ENCODE measurements at places on chromosomes 1 and 21.

DNA sequence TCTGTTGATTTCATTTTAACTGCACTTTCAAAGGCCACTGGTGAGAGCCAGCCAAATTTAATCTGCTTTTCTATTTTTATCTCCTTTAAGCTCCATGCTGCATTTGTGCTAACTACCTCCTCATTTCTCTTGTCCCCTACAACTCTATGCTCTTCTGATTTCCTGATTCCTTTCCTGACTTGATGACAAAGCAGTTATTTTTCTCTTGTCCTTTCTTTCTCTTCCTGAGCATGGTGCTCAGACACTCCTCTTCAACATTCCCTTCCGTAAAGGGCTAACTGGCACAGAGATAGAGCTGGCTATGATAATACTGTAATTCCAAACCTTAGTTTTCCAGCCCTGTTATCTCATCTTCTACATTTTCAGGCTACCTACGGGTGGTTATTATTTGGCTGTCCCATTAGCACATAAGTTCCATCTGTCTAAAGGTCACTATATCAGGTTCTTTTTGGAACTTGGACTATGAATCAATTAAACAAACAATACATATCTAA, 6.8 kb upstream of the BCAS2 start:
- DNase-seq: no peak

GRCh38 chr21:38350684-38351083, 93.9 kb downstream of the KCNJ15 start:
- DNase-seq: no peak

DNA sequence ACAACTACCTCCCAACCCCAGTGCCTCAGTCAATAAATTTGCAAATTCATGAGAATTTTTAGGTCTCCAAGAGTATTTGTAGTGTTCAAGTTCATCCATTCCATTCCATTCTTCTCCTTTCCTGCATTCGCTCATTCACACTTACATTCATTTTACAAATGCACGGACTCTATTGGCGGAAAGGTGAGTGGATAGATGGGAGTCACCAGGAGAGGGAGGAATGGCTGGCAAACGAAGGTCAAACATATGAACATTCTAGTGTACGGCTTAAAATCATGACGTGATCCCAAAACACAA, 2.5 kb downstream of the LORICRIN start:
- no peak for DNase-seq

DNA sequence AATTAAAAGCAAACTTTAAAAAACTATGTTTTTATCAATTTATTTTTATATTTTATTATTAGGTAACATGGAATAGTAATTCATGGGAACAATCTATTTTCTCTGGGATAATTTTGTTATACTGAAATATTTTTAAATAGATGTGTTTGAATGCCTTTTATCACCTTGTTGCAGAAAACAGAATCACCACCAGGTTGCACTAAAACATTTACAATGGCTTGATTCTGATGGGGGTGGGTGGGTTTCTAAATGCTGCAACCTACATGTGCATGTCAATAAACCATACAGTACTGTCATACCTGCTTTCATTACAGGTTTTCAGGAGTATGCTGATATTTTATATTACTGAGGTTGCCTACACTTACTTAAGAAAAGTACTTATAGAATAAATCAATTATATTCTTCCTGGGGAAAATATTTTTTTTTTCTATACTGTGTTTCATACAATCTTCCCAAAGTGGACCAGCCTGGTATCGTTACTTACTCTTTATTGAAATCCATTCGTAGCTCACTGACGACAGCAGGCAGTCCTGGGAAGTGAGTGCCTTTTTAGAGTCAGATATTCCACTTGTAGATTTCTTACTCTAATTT, 132.8 kb downstream of the PTPRC start:
- no peak for DNase-seq

DNA sequence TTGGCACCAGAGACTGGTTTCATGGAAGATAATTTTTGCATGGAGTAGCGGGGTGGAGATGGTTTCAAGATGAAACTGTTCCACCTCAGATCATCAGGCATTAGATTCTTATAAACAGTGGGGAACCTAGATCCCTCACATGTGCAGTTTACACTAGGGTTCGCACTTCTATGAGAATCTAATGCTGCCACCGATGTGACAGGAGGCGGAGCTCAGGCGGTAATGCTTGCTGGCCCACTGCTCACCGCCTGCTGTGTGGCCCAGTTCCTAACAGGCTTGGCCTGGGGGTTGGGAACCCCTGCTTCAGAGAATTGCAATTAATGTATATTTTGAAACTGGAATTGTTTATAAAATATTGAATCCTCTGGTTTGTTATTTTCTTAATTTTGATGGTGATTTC, 92.1 kb downstream of the NRIP1 start:
- no peak for DNase-seq

- no peak for DNase-seq
Observed at GRCh38 chr1:210246447-210246846, 13.9 kb downstream of the SERTAD4 start.

DNA sequence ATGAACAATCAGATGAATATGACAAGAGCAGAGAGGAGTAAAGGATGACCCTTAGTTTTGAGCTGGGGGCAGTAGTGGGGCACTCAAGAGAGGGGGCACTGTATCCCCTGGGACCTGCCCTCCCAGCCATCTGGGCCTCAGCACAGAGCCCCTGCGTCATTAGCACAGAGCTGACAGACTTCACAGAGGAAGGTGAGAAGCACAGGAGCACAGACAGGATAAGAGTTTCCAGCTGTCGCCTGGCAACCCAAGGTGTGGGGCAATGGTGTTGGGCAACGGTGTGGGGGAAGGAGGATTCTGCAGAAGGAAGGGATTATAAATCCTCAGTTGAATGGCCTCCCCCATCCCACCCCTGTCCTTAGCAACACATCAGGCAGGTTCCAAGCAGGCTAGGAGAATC, 30.2 kb downstream of the RAB3B start:
- no peak for DNase-seq

DNA sequence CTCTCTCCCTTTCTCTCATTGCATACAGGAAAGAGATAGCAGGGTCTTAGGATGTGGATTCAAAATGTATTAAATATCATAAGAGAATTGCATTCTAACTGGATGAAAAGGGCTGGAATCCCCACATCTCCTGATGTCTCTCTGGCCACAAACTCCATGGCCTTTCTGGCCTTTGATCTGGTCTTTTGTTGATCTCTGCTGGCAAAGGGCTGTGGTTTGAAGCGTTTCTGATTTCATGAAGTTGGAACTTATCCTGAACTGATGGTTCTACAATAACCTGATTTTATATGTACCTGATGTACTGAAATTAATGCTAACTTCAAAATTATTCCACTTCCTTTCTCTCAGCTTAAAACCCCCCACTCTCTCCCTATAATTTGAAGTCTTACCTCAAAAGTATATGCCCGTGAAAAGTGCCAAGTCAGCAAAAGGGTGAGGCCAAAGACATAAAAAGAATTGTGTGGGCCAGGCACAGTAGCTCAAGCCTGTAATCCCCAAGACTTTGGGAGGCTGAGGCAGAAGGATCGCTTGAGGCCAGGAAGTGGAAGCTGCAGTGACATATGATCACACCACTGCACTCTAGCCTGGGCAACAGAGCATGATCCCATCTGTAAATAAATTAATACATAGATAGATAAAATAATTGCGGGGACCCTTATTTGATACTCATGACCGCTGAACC, 6.4 kb upstream of the KIF14 start:
- no peak for DNase-seq

DNA sequence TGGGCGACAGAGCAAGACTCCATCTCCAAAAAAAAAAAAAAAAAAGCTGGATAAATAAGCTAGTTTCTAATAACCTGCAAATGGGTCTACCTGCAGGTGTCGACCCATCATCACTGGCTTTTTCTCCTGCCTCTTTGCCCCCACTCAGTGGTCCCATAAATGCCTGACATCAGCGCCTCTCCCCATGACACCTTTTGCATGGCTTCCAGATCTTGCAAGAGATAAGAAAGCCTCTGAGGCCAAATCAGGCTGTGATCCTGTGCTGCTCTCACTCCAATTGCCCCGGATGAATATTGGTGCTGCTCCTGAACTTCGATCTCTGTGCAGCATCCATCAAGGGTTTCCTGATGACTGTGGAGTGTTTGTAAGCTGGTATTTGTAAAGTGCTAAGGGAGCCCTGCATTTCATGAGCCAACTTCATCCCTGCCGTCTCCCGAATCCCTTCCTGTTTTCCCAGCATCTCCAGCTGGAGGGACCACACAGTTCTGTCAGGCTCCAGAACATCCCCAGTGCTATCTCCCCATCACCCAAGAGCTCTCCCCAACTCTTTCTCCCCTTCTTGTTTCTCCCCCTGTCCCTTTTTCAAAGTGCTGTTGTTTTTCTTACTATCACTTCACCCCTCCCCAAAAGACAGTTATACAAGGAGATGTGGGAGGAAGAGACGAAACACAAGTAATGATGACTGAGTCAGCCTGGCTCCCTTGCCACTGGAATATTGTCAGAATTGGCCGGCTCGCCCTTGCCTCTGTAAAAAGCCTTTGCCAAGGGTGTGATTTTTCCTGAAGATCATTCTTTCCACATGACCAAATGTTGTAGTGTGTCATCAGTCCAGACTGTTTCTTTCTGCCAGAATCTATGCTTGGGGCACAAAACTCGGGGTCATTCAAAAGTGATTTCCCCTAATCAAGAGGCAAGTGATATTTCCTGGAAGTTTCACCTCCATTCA, 2.8 kb upstream of the EFHD2 start:
- DNase-seq: no peak

GRCh38 chr1:147272042-147272441, 29.6 kb downstream of the CHD1L start:
- no peak for DNase-seq

DNA sequence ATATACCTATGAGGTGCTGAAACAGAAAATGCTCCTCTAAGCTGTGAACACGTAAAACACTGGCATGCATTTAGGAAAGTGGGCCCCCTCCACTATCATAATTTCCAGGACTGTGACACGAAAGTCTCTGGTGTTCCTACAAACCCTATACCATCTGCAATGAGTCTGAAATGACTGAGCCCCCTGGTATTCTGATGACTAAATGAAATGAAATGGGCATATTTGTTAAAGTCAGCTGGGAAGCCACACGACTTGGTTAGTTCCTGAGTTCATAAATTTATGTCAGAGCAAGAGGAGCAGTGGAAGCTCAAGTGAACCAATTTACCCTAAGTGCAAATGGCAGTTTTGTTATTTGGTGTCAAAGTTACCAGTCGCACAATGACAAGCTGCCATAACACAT, 182.3 kb downstream of the KCTD3 start:
- DNase-seq: no peak

- no peak for DNase-seq
Observed at GRCh38 chr1:32474954-32475353, 10.1 kb downstream of the ZBTB8B start.

DNA sequence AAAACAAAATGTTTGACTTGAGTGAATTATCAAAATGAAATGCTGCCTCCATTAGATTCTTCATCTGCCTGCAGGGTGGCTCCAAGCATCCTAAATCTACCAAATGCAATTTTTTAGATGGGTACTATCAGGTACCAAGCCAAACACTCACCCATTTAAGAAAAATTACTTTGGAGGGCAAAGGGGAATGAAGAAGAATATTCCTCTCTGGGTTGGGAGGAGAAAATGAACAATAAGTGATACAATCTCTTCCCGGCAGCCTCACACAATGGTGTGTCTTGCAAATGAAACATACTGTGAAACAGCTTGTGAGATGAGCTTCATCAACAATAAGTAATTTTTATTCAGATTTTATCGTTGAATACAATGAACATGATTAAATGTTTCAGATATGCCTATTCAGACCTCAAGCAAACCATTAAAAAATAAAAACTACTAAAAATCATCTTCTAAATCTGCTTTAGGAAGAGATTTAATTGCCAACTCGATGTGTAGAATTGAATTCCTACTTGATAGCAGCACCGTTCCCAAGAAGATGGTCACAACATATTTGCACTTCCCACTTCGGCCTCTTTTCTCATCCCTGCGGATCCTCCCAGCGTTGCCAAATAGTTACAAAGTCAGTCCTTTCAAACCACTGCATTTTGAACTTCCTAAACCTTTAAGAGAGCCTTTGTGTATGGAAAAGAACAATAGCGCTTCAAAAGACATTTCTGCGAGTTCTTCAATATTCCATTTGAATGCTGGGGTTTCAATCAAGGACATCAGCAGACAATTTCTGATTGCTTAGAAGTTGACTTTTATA, 2.7 kb downstream of the DAB1 start:
- no peak for DNase-seq

DNA sequence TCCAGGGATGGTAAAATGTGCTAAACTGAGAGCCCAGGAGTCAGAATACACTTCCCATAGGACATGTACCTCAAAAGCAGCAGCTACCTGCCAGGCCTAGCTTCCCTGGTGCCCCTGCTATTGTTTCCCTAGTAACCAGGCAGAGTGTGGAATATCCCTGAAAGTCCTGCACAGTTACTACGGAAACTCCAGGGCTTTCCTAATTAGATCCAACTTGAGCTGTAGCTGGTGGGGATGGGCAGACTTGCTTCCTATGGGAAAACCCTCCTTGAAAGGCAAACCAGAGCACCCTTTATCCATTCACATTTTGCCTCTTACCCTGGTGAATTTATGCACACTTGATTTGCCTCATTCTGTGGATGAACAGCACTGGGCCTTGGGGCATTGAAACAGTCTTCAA, 559.9 kb upstream of the PBX1 start:
- no peak for DNase-seq

- no peak for DNase-seq
Observed at GRCh38 chr1:97137862-97138514, 416.4 kb downstream of the PTBP2 start.

DNA sequence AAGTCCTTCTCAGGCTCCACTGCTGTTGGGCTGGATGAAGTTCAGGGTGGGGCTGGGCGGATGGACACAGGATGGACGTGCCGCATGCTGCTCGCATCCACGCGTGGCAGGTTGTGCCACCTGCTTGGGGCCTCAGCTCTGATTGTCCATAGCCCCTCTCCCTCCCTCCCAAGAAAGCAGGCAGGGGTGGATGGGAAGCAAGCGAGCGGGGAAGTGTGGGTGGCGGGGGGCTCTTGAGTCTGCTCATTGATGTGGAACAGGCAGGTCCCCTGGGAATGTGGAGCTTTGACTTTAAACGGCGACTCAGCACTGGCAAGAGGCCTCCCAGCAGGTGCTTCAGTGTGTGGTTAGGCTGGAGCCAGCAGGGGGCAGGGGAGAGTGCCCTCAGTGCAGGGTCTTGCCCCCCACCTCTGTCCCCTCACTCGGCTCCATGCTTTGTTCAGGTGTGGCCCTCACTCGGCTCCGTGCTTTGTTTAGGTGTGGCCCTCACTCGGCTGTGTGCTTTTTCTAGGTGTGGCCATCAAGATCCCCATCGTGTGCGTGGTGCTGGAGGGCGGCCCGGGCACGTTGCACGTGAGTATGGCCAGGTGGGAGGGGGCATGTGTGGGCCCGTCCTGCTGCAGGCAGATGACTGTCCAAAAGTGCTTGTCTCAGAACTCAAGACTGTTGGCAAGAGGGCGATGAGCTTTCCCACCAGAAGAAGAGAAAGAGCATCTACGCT, 23.9 kb downstream of the TRPM2 start:
- DNase-seq: no peak

DNA sequence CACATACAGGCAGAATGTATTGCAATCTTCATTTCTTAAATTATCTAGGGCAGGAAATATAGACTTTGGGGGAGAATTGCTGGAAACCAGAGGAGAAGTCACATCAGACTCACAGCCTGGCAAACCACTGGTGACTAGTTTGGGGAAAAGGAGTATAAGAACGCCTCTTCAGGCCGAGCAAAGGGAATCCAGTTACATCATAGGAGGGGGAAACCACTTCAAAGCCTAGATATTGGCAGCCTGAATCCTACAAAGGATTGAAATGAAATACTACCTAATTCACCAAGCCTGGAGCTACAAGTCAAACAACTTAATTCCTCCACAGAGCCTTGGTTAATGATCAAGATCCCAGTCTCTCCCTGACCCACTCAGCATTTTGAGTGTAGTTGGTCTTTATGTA, 121.7 kb downstream of the SLC30A10 start:
- no peak for DNase-seq

- no peak for DNase-seq
Observed at GRCh38 chr1:25683731-25684130, 67.1 kb downstream of the MAN1C1 start.
